Muscle of leg (tissue), 16 donors: ENCODE measurements at places on chromosomes 1 and 21. TPM values are rescaled to one million over a fixed set of nuclear protein-coding genes. Genes with fewer than 3 reads are reported as not detected.
A peak's percentile ranks its signal among the peaks of the same experiment; 100 is the strongest.

The PDE4DIP gene
- total RNA-seq = 618 TPM

The IFNLR1 gene
- total RNA-seq = 0.04 TPM

The PDXK gene
- total RNA-seq = 31.6 TPM

The DENND2C gene
- total RNA-seq = 7.4 TPM

The KCNN3 gene
- total RNA-seq = 5.1 TPM

The LENEP gene
- 0.40 TPM for total RNA-seq

The NHLH1 gene
- total RNA-seq = 0.04 TPM

The SPATA45 gene
- 0.44 TPM for total RNA-seq

- no peak for DNase-seq
Measured at GRCh38 chr1:25879675-25880074, 4.2 kb upstream of the PAQR7 start.

DNA sequence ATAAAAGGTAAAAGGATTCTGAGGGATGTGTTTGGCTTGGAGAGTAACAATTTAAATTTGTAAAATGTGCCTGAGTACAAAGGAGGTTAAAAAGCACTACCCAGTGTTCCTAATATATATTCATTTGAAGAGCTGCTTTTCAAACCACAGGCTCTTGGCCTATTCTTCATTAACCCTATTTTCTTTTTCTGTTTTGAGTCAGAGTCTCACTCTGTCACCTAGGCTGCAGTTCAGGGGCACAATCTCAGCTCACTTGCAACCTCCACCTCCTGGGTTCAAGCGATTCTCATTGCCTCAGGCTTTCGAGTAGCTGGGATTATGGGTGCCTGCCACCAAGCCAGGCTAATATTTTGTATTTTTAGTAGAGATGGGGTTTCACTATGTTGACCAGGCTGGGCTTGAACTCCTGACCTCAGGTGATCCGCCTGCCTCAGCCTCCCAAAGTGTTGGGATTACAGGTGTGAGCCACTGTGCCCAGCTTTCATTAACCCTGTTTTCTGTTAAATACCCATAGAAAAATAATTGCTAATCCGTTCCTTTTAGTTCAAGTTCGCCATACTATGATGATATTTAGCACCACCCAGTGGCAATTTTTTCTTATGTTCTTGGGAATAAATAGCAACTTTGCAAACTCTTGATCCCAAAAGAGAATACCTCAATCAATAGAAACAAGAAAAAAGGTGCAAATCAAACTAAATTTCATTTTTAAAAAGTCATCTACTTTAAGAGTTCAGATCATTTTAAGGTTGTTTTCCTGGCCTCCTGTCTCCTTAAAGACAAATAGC lies 30.5 kb downstream of the ZBTB8OS start:
- DNase-seq = peak; percentile 21

DNA sequence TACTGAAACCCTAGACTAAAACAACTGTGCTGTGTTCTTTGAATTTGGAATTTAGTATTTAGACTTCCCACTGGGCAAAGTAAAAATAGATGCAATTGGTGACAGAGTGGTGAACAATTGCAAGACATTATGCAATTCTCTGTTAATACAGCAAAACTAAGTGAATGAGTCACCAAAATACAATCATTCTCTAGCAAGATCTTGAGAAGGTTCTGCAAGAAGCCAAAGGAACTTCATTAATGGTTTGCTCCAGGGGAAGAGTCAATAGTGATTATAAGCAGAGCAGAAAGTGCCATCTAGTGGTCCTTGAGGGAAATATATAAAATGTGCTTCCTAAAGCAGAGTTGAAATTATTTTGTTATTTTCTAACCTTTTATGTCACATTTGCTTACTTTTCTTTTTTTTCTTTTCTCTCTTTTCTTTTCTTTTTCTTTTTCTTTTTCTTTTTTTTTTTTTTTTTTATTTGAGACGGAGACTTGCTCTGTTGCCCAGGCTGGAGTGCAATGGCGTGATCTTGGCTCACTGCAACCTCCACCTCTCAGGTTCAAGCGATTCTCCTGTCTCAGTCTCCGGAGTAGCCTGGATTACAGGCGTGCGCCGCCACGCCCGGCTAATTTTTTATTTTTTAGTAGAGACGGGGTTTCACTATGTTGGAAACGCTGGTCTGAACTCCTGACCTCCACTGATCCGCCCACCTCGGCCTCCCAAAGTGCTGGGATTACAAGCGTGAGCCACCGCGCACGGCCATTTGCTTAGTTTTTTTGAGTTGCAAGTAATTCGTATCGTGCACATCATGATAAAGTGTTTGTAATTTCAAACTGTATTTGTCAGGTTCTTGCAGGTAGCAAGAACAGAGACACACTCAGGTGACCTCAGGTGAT lies 99.2 kb downstream of the CTH start:
- DNase-seq = peak; percentile 85

- no peak for DNase-seq
Measured at GRCh38 chr1:76680651-76681050, 186.6 kb upstream of the ST6GALNAC5 start.

DNA sequence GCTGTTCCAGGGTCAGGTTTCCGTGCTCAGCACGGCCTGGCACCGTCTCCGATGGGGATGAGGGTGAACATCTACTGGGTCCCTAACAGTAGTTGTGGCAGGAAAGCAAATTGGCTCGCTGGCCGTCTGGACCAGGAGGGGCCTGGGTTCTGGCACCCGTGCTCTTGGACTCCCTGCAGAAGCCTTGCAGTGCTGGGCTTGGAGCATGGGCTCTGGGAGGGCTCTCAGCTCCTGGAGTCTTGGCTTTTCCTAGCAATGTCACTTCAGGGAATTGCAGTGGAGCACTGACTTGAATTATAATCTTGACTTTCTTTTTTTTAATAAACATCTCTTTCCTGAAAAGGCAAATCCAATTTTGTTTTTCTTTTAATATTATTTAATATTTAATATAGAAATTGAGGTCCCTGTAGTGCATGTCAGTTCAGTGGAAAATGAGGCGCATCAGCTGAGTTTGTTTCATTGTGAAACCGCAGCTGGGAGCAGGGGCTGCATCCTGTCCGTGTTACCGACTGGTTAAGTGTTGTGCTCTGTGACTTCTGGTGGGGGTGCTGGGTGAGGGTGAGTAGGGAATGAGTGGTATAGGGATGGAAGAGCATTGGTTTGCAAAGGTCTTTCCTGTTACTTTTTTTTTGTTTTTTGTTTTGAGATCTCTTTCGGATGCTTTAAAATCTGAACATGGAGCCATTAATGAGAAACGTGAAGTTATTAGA lies 64.1 kb downstream of the PEX14 start:
- peak; percentile 66 for DNase-seq

DNA sequence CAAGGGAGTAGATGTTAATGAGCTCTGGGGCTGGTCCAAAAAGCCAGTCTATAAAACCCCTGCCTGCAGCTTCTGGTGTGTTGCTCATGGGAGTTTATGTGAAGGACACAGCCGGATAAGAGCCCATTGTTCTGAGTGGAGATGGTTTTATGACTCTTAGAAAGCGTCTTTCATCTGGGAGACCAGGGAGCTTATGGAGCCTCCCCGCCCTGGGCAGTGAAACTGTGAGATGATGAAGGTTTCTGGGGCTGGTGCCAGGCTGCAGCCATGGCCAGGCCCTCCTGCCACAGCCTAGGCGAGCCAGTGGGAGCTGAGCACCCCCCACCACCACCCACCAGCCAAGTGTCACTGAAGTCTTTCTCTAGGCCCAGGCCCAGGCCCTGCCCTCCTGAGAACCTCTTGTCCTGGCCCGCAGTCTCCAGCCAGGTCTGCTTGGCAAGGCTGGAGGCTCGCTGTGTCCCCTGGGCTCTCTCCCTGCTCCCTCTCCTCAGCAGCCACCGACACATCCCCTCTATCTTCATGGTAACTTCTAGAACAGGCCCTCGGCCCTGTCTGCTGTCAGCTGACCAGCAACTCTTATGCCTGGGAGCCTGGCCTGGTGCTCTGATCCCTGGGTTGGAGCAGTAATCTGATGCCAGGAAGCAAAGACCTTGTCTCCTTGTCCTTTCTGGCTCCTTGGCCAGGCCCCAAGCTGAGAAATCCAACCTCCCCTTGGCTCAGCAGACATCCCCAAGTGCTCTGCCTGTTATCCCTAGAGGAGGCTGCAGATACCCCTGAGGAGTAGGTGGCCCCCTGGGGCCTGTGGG lies 7.6 kb upstream of the ARHGEF10L start:
- peak; percentile 63 for DNase-seq

DNA sequence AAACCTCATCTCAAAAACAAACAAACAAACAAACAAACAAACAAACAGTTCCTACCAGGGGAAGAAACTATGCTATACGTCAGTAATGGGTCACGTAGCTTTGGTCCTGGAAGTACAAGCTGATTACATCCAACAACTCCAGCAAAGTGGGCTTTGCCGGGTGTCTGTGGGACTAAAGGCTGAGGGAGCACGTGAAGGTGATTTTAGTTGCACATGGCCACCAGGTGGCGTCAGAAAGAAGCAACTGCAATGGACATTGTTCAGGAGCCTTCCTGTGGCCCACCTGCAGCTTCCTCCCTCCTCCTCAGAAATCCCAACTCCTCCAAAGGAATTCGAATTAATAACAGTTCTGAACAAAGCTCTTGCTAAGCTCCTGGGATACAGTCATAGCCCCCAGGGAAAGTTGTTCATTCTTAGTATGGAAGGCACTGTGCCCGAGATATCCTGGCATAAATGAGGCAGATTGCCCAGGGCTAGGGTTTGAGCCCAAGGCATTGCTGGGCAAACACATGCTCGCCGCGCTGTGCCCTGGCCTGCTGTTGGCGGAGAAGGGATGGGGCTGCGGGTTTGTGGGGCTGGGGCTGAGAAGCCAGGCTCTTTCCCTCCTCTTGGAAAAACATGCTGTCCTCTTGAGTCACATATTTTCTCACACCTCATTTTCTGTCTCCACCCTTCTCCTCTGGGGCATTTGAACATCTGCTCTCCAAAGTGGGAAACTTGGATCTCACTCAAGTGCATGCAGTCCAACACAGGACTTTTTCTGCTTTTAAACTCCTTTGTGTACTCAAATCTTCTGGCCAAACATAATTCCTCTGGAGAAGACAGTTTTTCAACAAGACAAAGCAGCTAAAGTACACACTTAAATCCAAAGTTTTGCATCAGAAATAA lies 28.6 kb downstream of the AKNAD1 start:
- peak; percentile 98 for DNase-seq

GRCh38 chr1:101259744-101260148 lies 22.9 kb downstream of the S1PR1 start:
- peak; percentile 64 for DNase-seq

DNA sequence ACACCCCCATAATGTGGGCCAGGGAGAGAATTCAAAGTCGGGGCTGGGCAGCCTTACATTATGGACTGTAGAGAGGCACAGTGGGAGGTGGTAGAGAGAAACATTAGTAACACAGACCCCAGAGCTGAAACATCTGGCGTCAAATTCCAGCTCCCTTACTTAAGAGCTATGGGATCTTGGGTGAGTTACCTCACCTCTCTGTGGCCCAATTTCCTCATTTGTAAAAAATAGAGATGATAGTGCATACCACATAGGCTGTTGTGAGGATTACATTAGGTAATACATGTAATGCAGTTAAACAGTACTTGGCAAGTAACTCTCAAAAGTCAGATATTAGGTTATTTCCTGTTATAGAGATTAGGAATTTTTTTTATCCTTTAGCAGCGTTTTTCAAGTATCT lies 160.5 kb upstream of the KIAA0040 start:
- DNase-seq = peak; percentile 79

DNA sequence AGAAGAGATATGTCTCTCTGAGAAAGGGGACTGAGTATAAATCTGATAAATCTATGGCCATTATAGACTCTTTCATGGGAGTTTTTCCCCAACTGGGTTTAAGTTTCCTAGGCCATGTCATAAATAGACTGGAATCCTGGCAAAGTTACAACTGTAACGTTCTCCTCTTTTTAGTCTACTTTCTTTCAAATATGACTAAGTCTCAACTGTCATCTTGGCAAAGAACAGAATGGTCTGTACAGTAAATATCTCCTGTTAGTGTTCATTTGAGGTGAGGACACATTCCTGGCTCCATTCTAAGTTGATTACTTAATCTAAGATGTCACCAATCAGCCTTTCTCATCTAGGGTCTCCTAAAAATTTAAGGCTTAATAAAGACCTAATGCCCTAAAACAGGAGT lies 300.5 kb downstream of the BRINP2 start:
- DNase-seq = peak; percentile 5

GRCh38 chr1:218345673-218346390 lies 696 bp downstream of the TGFB2 start:
- DNase-seq = peak; percentile 90

DNA sequence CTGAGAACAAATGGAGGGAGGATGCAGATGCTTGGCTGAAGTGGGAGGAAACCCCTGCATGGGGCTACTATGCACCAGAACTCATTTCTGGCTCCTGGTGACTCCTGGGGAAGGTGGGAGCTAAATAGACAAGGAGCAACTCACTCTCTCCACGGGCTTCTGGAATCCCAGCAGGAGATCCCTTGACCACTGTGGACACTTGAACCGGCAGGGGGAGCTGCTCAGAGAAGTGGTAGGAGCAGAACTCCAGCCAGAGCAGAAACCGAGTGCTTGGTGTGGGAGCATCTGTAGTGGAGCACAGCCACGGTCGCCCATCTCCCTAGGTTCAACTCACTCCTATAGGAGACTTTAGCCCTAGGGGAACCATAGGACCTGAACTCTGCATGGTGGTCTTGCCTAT lies 205.6 kb upstream of the GJB5 start:
- no peak for DNase-seq

DNA sequence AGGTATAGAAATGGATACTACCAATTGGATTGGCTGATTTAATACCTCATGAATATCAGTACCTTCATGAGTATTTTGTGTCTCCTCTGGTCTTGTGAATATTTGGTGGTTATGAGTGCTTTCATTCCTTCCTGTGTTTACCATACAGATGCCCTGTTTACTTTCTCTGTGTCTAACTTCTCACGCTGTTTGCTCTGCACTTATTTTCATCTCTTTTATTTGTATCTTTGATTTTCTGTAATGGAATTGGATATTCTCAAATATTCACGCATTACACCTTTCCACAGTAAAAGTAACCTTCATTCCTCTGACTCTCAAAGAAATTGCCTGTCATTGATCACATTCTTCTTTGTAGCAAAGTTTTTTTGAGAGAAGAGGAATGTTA lies 16.8 kb downstream of the CNST start:
- DNase-seq = no peak

GRCh38 chr1:94236013-94236491 lies 1.3 kb downstream of the ARHGAP29 start:
- DNase-seq = peak; percentile 83

GRCh38 chr1:13702425-13703127 lies 2.6 kb downstream of the PRDM2 start:
- DNase-seq = no peak

GRCh38 chr1:5456090-5456811 lies 536.0 kb downstream of the NPHP4 start:
- no peak for DNase-seq

GRCh38 chr1:53125623-53126360 lies 16.6 kb downstream of the SLC1A7 start:
- DNase-seq = peak; percentile 41

GRCh38 chr1:215958841-215959240 lies 391.7 kb downstream of the KCTD3 start:
- DNase-seq = peak; percentile 34

GRCh38 chr1:77950873-77951272 lies 28.0 kb downstream of the FUBP1 start:
- no peak for DNase-seq
